Activated CD4-positive, alpha-beta T cell treated with anti-CD3 and anti-CD28 coated beads, Interleukin-2, amount 50 U/mL, for 1 hour (primary cell): ENCODE measurements at places on chromosomes 4 and X.

- DNase-seq: no peak
Measured at GRCh38 chrX:39874202-39874816, 223.4 kb downstream of the BCOR start.

GRCh38 chrX:122552286-122552800 is 631.7 kb upstream of the GRIA3 start:
- no peak for DNase-seq

DNA sequence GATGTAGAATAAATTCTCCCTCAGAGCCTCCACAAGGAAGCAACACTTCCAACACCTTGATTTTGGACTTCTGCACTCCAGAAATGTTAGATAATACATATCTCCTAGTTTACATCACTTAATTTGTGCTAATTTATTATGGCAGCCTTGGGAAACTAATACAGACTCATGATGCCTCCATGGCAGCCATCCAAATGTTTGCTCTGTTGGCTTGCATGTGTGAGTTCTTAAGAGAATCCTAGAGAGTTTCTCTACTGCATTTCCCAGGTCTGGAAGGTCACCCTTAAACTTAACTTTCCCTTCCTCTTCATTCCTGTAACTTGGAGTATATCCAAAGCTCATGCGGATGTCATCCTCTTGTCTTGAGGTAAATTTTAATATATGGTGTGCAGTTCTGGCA is 956.1 kb downstream of the ADGRL3 start:
- no peak for DNase-seq

- no peak for DNase-seq
Measured at GRCh38 chr4:4256799-4257198, 8.8 kb upstream of the TMEM128 start.

GRCh38 chrX:68686097-68686977 is 38.9 kb downstream of the STARD8 start:
- DNase-seq: no peak
